Stomach (tissue), 19 donors: ENCODE measurements at places on chromosomes 4 and X.

DNA sequence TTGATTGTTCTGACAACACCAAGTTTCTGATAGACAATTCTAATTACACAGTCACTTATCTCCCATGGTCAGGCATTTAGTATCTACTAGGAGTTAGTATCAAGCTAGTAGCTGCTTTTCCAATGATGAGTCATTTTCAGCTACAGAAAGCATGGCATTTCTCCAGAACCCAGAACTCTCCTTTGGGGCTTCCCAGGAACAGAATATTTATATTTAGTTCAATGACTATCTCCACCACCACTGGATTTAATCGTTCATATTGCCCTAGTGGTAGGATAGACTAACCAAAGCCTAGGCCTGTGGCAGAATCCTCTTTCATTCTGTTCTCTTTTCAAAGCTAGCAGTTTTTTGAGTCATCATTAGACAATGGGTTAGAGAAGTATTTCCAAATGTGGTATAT, 569.4 kb downstream of the GABRG1 start:
- no peak for DNase-seq

DNA sequence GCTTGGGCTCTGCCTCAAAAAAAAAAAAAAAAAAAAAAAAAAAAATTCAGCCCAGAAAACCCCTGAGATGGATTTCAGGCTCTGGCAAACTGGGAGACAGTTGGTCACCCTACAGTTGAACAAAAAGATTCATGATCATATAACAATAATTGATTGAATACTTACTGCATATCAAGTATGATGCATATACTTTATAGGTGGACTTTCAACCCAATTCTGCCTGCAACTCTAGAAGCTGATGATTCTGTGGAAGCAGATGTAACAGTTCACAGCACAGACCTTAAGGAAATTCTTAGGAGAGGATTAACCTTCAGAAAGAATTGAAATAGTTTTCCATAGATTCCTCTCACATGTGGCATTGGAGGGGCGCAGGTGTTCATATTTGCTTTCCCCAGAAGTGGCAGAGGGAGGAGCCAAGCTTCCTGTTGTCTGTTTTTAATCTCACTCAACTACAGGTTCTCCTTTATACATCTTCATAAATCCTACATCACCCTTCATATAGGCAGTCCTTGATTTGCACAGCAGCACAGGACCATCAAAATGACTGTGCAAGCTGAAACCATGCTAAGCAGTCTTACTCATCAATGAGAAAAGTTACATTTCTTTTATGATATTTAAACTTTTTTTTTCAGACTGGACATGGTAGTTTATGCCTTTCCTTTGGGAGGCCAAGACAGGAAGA, 149.4 kb upstream of the KLF3 start:
- no peak for DNase-seq

DNA sequence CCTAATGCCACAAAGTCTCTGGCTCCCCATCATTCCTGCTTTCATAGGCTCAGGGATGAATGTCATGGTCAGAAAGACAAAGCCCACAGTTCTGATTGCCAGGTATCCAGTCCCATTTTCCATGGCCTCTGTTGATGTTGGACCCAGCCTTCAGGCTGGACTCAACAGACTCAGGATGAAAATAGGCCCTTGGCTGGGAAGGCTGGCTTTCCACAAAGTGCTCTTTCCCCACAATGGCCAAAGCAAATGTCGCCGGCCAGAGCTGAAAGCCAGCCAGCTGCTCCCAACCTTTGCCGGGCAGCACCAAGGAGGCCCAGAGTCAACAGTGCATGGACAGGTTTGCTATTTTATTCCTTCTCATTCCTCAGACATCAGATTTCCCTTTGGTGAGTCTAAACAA, 430.1 kb upstream of the FGF16 start:
- no peak for DNase-seq

- no peak for DNase-seq
Measured at GRCh38 chr4:136812100-136812880, 720.0 kb downstream of the PCDH18 start.
